Daoy (cell line): ENCODE measurements at places on chromosomes 3 and 15. TPM values are rescaled to one million over a fixed set of nuclear protein-coding genes. Genes with fewer than 3 reads are reported as not detected.

Gene LINGO1
- total RNA-seq: 0.11 TPM in 1 of 2 replicates, not detected in the other

Gene GXYLT2
- 3.7 and 6.7 TPM in 2 replicates for total RNA-seq

Gene UACA
- total RNA-seq: 16.0 and 19.6 TPM in 2 replicates

Gene PRRT3
- 0.46 and 0.57 TPM in 2 replicates for total RNA-seq

Gene FAM43A
- 69.2 and 82.0 TPM in 2 replicates for total RNA-seq

Gene DAZL
- total RNA-seq: not detected in 2 replicates

- DNase-seq: no peak
These were observed 14.6 kb downstream of the GABPB1 start for GRCh38 chr15:50340416-50340815.

- no peak for DNase-seq
These were observed 69.1 kb upstream of the CACNA2D3 start for GRCh38 chr3:54053211-54053610.

DNA sequence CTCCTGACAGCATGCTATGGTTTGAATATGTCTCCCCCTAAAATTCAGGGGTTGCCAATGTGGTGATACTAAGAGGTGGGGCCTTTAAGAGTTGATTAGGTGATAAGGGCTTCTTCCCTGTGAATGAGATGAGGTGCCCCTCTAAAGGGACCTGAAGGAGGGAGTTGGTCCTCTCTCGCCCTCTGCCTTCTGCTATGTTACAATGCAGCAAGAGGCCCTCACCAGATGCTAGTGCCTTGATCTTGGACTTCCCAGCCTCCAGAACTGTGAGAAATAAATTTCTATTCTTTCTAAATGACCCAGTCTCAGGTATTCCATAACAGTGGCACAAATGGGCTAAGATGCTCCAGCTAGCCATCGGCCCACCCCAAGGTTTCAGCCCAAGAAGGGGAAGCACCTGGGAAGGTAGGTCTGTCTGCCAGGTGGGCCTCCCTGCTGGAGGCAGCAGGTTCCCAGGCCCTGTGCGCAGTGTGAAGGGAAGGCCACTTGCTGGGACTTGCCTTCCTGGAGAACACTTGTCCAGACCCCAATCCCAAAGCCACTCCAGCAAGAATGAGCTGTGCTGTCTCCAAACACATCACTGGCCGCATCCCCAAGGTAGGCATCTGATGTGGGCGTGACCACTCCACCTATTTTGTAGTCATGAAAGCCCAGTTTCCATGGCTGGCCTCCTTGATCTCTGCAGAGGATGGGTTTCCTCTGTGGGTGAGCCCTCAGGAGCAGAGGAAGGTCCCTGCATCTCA, 9.0 kb downstream of the TGM4 start:
- peak; percentile 14 for DNase-seq

GRCh38 chr15:76840830-76841460, 64.2 kb downstream of the SCAPER start:
- no peak for DNase-seq

GRCh38 chr15:25242957-25243799, 195.6 kb downstream of the UBE3A start:
- DNase-seq: no peak

DNA sequence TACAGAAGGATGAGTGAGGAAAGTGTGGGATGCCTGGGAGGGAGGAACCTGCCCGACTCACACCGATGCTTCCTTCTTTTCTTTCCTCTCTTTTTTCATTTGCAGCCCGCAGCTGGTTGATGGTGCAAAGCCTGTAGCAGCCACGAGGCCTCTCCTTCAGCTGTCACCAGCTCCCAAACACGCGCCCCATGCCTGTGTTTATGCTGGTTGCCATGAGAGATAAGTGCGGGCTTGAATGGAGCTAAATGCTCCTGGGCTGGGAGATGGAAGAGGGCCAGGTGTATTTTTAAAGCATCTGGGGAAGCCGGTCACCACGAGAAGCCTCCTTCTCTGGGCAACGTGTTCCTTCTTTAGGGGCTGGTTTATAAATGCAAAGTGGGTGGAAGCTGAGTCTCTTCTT, 9.3 kb downstream of the COLQ start:
- no peak for DNase-seq

- no peak for DNase-seq
These were observed 46.6 kb downstream of the LARS2 start for GRCh38 chr3:45434996-45435395.

DNA sequence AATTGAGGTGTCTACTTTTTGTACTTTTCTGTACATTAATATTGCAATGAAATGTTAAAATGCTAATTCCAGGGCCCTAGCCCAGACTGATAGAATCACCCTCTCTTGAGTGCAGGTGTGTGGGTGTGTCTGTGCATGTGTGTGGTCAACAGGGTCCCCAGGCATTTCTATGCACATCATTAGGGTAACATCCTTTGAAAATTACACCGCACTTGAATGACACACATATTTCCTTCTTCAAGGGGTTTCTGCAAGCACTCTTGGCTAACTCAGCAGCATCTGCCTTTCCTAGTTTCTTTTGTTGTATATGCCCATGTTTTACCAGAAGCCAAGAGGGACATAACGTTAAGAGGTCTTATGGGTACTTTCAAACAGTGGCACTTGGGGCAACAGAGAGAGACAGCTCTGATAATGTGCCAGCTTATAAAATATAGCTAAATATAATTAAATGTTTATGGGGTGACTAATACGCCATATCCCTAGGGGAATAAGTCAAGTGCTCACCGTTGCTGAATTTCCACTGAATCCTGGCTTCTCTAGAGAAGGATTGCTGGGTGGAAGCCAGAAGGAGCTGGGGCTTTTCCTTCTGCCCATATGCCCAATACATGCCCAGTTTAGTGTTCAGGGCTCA, 54.5 kb upstream of the LRIG1 start:
- no peak for DNase-seq
